ENCODE measurements at places on chromosomes 3 and 15.

- peak; percentile 15 for DNase-seq
Measured at GRCh38 chr3:179837374-179837773, 184.5 kb downstream of the USP13 start.

GRCh38 chr3:71978150-71978721, 193.3 kb upstream of the PROK2 start:
- no peak for DNase-seq

- DNase-seq = peak; percentile 73
Measured at GRCh38 chr3:123799544-123800361, 84.4 kb downstream of the MYLK start.

- no peak for DNase-seq
Measured at GRCh38 chr3:186845756-186846155, 3.2 kb downstream of the ADIPOQ start.

DNA sequence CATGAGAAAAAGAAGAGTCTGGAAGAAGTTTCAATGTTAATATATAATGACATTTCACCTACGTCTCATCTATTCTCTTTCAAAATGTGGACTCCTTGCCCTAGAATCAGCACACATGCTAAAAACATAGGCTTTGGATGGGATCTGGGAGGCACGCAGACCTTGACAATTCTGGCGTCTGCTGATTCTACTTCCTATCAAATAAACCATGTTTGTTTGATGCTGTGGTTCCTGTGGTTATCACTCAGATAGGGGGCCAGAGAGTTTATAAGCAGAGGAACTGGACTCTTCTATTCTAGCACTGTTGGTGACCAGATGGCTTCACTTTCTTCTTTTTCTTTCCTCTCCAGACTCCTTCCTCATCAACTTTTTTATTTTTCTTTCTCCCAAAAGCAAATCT, 336.8 kb downstream of the DIPK2A start:
- DNase-seq = no peak

DNA sequence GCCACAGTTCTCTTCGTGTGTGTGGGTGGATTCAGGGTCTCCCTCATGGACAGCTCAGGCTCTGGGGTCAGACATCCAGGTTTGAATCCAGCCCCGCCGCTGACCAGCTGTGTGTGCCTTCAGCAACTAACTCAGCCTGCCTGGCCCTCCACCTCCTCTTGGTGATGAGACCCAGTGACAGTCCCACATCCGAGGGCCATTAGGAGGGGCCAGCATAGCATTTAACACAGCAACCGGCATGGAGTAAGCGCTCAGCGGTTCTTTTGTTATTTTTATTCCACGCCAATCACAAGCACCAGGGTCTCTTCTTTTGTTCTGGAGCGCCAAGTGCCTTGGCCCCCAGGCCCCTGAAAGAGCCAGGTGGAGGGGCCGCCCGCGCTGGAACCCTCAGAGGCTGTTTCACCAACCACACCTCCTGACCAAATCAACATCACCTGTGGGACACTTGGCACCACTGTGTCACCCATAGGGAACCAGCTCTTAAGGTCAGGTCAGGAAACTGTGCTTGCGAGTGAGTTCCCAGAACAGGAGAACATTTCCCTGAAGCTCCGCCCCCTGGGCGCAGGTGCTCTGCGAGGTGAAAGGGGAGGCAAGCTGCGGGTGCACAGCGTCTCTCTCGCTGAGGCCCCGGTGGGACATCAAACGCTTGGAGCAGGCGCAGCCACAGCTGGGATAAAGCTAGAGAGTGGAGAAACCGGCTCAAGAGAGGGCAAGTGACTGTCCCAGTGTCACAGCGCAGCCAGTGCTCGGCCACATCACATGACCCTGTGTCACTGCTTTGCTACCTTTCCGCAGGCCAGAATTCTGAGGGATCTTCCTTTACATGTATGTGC, 311.3 kb downstream of the UACA start:
- no peak for DNase-seq

DNA sequence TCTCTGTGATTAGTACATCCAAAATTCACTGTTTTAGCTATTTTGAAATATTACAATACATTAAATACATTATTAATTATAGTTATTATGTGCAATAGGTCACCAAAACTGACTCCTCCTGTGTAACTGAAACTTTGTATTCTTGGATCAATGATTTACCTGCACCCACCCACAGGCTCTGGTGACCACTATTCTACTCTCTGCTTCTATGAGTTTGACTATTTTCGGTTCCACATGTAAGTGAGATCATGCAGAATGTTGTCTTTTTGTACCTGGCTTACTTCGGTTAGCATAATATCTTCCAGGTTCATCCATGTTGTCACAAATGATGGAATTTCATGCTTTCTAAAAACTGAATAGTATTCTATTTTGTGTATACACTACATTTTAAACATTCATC, 43.8 kb downstream of the SLC2A2 start:
- DNase-seq = no peak

DNA sequence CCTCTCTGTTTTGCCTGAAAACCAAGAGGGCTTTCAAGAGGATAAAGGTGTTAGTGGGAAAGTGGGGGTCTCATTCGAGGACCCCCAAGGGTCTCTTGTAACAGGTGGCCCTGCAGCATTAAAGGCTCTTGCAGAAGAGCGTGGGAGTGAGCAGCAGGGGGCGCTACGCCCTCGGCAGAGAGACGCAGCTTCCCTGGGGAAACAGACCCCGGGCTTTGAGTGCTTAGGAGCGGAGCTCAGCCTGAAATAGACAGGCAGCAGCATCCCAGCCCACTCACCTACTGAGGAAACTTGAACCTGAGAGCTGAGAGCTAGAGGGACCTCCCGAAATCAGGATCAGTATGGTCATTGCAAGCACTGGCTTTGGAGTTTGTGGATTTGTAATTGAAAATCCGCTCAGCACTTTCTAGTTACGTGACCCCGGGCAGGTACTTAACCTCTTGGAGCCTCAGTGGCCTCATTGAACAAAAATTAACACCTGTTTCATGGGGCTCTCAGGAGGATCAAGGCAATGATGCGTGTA, 25.7 kb downstream of the RPLP1 start:
- DNase-seq = peak; percentile 39

- DNase-seq = no peak
Measured at GRCh38 chr3:158936530-158937113, 134.8 kb downstream of the MFSD1 start.

- DNase-seq = peak; percentile 57
Measured at GRCh38 chr15:55587321-55588069, 650 bp downstream of the PYGO1 start.

DNA sequence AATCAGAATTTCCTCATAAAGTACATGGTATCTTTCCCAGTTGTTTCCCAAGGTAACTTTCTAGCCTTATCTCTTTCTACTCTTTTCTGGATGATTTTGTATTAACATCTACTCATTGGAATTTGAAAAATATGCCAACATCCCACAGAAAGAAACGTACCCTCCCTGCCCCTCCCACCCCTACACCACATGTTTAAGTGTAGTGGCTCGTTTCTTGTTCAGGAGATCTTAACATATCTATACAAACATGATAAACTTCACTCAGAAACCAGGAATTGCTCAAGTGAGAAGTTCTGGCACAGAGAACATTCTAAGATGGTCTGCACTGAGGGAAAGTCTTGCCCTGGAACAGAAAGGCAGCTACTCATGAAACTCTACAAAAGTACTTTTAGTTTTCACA, 404.7 kb downstream of the SOX2 start:
- DNase-seq = no peak

GRCh38 chr3:16795581-16795980, 89.2 kb upstream of the PLCL2 start:
- no peak for DNase-seq

DNA sequence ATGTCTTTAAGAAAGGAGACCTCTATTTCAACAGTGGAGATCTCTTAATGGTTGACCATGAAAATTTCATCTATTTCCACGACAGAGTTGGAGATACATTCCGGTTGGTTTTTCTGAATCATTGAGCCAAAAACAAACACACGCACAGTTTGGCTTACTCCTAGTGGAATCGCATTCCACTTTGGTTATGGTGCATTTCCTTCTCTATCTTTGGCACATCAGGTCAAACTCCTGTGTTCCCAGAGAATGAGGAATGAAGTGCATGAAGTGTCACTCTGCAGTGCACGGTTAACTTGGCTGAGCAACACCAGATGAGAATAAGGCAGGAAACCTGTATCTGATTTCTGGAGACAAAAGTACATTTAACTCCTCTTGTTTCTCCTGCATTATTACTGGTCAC, 38.5 kb downstream of the HDC start:
- DNase-seq = peak; percentile 94

DNA sequence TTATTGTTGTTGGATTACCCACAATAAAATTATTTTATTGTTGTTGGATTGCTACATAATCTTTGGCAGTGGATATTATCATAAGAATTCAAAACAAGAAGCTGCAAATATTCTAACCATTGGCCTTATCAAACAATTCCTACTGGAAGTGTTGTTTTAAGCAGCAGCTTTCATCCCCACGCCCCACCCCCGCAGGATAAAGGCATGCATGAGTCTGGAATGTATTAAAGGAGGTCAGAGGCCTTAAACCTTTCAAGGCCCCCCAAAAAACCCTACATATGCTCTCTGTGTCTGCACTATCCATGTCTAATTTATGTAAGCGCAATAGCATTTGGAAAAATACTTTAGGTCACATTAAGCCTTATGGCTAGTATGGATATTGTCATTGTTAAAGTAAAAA, 23.1 kb downstream of the P3H2 start:
- DNase-seq = no peak

DNA sequence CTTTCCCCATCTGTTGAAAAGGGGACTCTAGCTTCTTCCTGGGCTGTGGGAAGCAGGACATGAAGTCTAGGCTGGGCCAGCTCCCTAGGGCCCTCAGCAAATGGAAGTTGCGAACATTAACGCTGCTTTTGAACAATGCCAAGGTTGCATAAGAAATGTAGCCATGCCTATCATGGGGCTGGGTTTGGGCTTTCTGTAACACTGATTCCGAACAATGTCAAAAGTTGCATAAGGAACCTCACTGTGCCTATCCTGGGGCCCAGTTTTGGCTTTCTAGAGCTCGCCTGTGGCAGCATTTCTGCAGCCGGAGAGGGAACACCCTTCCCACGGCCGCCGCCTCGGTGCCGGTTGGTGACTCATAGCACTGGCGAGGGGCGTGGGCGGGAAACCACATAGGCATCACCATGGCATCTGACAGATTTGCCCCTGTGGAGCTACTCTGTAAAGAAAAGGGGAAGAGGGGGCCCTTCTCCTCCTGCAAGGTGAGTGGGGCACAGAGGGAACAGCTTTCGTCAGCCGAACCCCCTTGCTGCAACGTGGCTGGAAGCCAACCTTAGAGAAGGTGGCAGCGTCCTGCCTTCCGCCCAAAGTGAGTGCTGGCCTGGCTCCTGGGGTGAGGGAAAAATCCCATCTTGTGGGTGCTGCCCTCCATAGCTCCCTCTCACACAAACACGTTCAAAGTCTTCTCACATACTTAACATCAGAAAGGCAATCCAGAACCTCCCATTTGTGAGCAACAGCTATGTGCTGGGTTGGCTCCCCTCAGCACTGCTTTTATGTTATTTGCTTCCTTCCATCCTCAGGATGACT, 46.6 kb upstream of the ATP2B2 start:
- DNase-seq = peak; percentile 52
